ENCODE measurements at places on chromosomes 2 and 18.

- DNase-seq = no peak
Observed at GRCh38 chr2:216757532-216757931, 62.2 kb upstream of the IGFBP5 start.

- DNase-seq = no peak
Observed at GRCh38 chr18:23548719-23549118, 37.6 kb downstream of the NPC1 start.

- DNase-seq = no peak
Observed at GRCh38 chr2:23286758-23287704, 97.9 kb upstream of the KLHL29 start.

GRCh38 chr18:67694787-67695186 lies 178.3 kb upstream of the DSEL start:
- DNase-seq = no peak

DNA sequence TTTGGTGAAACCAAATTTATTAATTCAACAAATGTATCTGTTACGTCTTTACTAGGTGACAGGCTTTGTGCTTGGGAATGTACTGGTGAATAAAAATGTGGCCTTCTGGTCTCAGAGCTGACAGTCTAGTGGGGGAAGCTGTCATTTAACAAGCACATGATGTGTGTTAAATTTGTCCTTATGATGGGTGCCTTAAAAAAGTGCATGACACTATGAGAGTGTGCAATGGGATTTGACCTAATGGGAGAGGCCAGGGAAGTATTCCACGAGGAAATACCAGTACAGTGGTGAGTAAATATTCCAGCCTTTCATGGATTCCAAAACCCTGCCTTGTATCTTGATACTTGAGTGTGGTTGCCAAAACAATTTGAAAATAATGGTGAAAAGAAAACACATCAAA lies 308.9 kb downstream of the PLCL1 start:
- no peak for DNase-seq

DNA sequence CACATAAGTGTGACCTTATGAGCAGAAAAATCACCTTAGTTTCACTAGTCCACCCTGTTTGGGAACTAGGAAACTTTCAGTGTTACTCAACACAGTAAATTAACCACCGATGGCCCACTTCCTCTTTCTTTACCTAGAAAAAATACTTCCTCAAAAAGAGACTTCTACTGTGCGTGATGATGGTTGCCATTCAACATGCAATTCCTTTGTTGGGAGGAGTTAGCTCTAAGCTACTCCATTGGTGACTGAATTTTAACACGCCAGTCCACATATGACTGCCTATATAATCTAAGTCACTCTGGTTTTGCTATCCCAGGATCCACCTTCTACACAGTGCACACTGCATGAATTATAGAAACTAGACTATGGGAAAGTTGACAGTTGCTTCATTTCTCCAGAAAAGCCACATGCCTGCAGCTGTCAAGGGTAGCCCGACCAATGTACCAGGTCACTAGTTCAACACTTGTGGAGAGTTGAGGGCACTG lies 47.8 kb upstream of the REG3G start:
- no peak for DNase-seq

DNA sequence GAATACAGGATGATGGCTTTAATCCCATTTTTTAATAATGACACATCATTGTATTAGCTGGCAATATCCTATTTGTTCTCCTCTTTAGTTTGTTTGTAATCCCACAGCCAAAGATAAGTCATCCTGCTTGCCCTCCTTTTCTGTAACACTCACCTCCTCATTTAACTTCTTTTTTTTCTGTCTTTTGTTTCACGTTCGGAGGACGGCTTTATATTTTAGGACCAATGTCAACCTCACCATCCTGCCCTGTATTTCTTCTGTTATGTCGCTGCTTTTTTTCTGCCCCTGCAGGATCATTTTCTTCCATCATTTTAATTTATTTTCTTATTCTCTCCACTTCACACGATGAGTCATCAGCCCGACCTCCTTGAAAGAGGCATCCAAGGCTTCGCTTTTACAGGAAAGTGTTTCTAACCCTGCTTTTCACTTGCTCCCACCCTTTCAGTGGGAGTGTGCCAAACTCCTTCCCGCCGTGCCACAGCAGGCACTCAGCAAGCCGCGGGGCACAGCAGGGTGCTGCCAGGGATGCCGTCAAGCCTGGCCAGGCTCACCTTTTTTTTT lies 11.4 kb downstream of the RAB31 start:
- no peak for DNase-seq

Data from NCI-H510A (cell line).